Renal cortical epithelial cell (primary cell): ENCODE measurements at places on chromosomes 3 and 15.
A peak's percentile ranks its signal among the peaks of the same experiment; 100 is the strongest.

DNA sequence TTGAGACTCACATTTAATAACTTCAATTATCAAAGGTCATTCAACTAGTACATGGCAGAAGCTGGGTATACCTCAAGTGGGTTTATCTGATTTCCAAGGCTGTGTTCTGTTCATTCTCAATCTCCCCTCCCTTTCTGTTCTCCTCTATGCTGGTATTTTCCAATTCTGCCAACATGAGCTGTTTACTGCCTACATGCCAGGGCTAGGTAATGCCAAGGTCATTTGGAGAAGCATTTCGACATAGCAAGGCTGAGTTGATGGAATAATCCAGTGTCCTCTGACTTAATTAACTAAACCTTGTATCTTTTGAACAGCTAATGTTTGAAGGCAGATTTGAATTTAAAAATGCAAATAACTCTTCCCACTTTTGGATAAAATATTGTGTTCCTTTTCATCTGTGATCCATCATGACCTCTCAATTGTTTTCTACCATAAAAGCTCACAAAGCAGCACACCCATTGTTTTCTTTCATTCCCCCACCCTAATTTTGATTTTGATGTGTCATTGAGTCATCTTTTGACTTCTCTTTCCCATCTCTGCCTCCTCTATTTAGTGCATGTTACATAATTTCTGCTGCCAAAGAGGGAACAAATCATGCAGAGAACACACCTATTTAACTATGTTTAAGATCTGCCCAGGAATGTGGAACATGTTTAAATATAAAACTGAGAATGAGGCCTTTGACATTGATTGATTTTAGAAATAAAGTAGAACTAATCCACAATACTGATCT is 308.8 kb upstream of the NR2E3 start:
- DNase-seq: peak; percentile 47

DNA sequence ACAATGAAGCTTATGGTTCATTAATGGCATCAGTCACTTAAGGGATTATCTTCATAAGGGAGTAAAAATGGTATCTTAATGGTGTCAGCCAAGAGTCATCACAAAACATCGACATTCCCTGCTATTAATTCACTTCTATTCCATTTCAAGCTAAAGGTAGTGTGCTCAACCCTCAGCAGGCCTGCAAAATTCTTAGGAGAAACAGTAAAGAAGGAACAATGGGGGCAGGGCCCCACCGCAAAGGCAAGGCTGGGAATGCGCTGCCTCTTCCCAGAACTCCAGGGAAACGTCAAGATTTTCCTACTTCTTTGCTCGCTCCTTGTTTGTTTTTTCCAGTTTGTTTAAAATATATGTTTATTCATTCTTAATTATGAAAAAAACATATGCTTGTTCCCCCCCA is 187.3 kb upstream of the TSC22D2 start:
- DNase-seq: no peak

- no peak for DNase-seq
Observed at GRCh38 chr15:47607695-47608094, 109.6 kb upstream of the SEMA6D start.

GRCh38 chr15:94228611-94229010 is 2.8 kb upstream of the MCTP2 start:
- no peak for DNase-seq

GRCh38 chr3:115855911-115856310 is 232.6 kb downstream of the GAP43 start:
- DNase-seq: no peak
